ENCODE measurements at places on chromosomes 3 and 15.

- no peak for DNase-seq
Observed at GRCh38 chr3:122893282-122893681, 98.4 kb downstream of the SLC49A4 start.

GRCh38 chr3:171772427-171773056, 37.7 kb downstream of the PLD1 start:
- peak; percentile 26 for DNase-seq

- peak; percentile 64 for DNase-seq
Observed at GRCh38 chr15:24954783-24955530, at the start of the genes SNRPN and SNURF. TSS of gene SNRPN (plus strand) at chr15:24954987. CDS start at chr15:24974454, 19,467 bp downstream. TSS of gene SNURF (plus strand) at chr15:24954987. CDS start at chr15:24955049, 62 bp downstream.

DNA sequence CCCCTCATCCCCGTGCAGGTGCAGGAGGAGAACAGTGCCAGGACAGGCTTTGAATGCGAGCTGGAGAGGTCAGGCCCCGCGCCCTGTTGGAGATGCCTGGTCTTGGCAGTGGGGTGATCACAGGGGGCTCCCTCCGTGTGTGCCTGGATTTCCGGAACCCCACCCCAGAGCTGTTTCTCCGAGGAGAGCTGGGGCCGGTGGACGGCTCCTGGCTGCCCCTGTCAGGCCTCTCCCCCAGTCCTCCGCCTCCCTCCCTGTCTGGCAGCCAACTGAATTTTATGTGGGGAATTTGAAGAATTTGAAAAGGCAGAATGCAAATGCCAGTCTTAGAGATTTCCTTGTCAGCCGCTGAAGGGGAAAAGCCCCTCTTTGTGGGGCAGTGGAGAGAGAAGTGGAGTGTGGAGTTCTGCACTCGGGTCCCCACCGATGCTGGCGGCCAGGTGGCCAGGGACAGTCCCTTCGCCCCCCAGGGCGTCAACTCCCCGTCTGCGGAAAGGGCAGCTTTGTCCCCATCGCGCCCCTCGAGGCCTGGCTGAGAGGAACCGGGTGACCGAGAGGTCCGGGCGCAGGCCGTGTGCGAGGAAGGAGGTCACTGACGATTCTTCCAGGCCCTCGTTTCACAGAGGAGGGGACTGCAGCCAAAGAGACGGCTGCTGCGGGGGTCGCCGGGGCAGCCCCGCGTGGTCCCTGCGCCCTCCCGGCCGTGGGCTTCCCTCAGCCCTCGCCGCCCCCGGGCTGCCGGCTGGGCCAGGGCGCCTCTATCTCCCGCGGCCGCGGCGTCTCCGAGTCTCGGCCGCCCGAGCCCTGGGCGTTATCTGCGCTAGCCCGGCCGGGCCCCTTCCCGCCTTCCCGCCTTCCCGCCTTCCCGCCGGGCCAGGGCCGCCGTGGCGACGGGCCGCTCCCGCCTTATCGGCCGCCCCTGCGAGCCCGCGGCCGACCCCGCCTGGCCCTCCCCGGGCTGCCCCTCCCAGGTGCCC, 56.0 kb upstream of the LCTL start:
- DNase-seq: no peak

DNA sequence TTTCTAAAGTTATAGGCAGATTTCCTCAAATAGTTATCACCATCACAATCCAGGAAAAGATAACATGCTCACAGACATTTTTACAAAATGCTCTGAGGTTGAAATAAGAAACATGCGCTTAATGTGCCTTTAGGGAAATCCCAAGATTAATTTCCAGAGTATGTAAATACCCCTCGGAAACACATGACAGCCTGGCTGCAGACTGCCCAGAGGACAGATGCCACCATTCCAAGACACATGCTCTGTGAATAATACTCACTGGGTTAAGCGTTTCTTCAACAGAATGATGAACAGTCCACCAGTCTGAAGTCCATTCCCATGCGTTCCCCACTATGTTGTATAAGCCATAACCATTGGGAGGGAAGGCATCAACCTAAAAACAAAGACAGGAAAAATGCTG, 56.5 kb downstream of the SUMF1 start:
- DNase-seq: no peak

GRCh38 chr3:66297900-66298299, 77.1 kb downstream of the SLC25A26 start:
- DNase-seq: no peak

DNA sequence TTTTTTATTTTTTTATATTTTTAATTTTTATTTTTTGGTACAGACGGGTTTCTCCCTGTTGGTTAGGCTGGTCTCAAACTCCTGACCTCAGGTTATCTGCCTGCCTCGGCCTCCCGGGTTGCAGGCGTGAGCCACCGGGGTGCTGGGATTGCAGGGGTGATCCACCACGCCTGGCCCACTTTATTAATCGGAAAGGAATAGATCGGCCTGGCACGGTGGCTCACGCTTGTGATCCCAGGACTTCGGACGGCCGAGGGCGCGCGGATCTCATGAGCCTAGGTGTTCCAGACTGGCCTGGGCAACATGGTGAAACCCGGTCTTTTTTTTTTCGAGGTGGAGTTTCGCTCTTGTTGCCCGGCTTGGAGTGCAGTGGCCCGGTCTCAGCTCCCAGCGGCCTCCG, 26.5 kb upstream of the TUBGCP5 start:
- DNase-seq: no peak

DNA sequence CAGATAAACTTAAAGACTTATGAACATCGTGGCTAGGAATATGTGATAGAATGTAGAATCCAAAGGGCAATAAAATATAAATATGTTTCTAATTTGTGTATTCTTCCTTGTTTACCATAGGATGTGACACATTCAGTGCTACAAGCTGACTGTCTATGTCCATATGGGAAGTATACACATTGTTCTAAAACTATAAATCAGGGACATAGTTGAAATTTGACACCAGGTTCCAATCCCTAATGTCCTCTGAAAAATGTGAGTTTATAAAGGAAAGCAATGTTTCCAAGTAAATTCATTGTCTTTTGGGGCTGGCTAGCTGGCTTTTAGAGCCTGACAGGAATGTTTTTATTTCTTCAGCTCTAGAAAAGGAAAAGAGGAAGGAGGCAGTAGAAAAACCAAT, 273.6 kb downstream of the CNTN4 start:
- no peak for DNase-seq

GRCh38 chr3:135231737-135232136, 436.7 kb downstream of the EPHB1 start:
- DNase-seq: no peak

GRCh38 chr15:38520035-38520434, 44.6 kb downstream of the RASGRP1 start:
- no peak for DNase-seq

DNA sequence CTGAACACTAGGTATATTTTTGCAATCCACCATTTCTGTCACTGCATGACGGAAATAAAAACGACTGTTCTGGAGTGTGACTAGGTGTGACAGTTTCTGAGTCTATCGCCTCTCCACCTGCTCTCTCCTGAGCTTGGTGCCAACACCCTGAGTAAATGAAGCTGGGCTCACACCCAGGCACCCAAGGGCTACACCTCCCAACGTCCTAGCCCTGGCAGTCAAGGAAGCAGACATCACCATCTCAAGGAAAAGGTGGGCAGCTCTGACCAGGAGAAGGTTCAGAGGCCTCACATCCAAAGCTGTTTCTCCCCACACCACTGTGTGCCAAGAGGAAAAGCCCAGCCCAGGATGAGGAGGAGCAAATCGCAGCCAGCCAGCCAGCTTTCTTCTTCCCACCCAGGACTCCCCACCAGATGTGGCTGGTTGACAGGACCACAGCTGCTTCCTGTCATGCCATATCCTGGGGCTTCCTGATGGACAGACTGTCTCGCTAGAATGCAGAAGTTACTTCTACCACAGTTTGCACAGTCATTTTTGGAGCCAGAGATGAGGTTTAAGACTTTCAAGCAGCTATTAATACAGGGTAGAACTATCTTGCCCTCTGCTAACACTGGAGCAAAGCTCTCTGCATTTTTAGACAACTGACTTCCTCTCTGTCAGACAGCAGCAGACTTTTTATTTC, 3.3 kb downstream of the SCAMP2 start:
- DNase-seq: peak; percentile 25

DNA sequence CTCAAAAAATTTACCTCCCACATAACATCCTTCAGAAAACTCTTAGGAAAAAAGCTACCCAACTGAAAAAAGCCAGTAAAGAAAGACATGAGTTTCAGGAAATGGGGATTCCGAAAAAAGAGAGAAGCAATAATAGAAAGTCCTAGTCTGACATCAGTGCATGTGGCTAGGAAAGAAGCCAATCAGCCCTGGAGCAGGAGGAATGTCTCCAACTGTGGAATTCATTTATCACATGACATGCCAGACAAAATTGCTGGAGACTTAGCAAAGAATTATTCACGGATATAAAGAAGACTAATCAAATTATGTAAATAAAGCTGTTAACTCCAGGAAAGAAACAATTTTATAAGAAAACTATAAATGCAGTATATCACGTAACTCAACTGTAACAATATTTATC, 258.9 kb upstream of the RARB start:
- no peak for DNase-seq

DNA sequence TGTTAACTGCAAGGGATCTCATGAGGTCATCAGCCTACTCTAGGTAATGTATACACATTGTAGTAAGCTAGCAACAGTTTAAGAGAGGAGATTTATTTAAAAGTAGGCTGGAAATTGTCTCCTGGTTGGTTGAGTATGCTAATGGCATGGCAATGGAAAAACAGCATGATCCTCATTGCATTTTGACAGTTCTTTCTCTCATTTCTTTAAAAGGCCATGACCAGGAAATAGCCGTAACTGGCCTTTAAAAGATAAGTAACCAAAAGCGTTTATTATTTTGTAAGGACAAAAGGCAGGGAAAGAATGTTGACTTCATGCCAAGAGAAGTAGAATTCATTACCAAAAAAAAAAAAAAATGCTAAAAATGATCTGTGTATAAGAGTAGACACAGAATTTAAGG, 310.3 kb downstream of the FGF12 start:
- no peak for DNase-seq

- DNase-seq: no peak
Observed at GRCh38 chr3:71744738-71745137, 8.9 kb upstream of the GPR27 start.

GRCh38 chr3:48015431-48016180, 610 bp downstream of the MAP4 start:
- no peak for DNase-seq

DNA sequence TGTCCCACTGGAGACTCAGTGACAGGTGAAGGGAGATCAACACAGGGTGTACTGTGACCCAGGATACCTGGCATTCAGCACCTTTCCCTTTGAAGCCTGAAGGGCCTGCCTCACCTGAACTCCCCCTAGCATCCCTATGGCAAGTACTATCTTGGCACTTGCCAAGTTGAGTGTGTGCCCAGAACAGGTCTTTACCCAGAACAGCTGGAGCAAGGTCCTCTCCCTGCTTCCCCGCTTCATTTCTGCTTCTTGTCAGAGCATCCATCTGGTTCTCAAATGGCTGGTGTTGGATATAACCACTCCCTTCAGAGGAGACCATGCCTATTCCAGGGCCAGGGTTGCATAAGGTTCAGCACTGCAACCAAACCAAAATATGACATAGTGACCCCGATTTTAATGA, 73.0 kb downstream of the FAM43A start:
- no peak for DNase-seq

DNA sequence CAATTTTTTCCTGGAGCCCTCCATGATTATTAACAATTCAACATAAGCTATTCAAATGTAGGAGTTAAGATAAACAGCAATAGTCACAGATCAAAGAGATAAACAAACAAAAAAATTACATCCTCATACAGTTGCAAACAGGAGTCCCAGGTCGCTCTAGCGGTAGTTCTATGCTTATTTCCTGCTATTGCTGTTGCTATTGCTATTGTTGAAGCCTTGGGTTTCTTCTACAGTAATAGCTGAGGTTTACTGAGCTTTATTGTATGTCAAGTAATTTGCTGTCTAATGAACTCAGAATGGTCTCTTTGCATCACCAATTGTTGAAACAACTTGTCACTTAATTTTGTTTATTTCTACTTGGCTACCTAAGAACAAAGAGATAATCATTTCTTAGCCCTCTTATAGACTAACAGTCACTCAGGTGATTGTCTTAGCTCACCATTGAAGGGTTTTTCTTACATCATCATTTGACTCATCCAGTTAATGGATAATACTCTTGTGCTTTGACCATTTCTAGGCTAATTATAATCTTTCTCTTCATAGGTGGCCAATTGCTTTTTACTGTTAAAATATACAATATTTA, 654.6 kb downstream of the MECOM start:
- DNase-seq: no peak

- no peak for DNase-seq
Observed at GRCh38 chr3:136070953-136071949, 105.7 kb downstream of the PPP2R3A start.

- no peak for DNase-seq
Observed at GRCh38 chr15:101611580-101612299, 40.4 kb downstream of the TM2D3 start.

GRCh38 chr3:46089237-46090011, 62.1 kb upstream of the XCR1 start:
- no peak for DNase-seq

DNA sequence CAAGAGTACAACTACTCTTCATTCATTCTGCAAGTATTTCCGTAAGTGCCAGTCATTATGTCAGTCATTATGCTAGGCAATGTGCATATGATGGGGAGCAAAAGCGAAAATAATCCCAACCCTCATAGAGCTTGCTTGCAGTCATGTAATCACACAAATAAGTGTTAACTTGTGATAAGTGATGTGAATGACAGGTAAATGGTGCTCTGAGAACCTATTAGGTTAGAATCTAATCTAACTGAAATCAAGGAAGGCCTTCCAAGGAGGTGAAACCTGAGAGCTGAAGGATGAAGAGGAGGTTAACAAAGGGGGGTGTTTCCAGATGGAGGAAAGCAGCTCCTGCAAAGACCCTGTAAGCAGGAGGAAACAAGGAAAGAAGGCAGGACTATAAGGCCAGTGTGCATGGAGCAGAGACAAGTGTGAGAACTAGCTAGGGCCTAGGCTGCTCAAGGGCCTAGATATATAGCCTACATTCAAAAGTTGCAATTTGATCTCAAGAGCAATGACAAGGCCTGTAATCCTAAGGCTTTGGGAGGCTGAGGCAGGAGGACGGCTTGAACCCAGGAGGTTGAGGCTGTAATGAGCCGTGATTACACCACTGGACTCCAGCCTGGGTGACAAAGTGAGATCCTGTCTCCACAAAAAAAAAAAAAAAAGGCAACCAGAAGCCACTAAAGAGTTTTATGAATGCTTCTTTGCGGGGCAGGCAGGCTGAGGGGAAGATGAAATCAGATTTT, 5.3 kb downstream of the PTPN9 start:
- no peak for DNase-seq

DNA sequence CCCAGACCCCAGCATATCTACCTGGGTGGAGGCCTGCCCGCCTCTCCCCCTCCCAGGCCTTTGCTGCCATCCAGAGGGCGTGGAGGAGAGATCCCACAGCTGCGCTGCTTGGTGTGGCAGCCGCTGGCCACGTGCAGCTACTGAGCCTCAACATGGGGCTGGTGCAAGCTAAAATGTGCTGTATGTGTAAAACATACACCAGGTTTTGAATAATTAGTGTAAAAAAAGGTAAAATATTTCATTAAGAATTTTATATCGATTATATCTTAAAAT, 95.8 kb downstream of the SEC22A start:
- no peak for DNase-seq
